SHP77 (cell line): ENCODE measurements at places on chromosomes 4 and X.

DNA sequence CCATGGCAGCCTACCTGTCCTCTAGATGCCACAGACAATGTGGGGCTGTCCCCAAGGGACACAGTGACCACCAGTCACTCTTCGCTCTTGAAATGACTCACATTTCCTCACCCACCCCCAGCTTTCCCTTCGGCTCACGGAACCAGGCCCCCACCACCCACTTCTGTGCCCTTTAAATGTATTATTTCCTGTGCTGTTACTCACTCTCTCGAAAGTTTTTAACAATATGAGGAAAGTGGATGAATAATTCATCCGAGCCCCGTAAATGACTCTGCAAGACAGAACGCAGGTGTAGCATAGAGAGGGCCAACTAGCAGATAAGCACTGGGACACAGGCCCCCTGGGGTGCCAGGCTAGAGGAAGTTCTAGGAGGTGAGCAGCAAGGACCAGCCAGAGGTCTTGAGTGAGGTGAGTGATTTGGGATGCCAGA lies 179.5 kb upstream of the TBL1X start:
- DNase-seq, result no peak

DNA sequence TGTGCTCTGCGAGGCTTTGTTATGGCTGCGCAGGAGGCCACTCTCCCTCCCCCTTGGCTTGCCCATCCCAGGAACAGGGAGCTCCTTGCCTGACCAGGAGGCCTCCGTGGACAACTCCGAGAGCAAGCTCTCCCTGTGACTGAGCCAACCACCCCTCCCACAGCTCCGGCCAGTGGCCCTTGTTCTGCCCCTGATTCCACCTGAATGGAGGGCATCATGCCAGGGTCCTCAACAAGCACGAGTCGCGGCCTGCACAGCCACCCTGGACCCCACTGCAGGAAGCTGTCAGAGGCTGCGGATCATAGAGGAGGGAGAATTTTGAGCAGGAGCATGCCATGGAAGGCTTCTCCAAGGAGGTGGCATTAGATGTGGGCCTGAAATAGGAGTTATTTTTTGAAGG lies 44.8 kb upstream of the GRPEL1 start:
- no peak for DNase-seq

DNA sequence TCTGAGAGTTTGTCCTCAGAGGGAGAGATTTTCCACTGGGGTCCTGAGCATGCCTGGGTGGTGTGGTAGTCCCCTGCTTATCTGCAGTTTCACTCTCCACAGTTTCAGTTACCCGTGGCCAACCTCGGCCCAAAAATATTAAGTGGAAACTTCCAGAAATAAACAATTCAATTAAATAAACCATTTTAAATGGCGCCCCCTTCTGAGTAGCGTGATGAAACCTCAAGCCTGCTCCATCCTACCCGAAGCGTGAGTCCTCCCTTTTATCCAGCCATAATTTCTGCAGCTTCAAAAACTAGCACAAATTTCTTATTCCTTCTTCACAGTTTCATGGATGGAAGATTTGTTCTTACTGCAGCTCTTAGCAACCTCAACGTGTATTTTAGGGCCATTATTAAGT lies 26.7 kb downstream of the PNMA6E start:
- DNase-seq, result no peak

GRCh38 chrX:7815166-7815805 lies 27.7 kb upstream of the VCX start:
- no peak for DNase-seq

- no peak for DNase-seq
Observed at GRCh38 chrX:151714362-151714761, 1.5 kb upstream of the FATE1 start.

DNA sequence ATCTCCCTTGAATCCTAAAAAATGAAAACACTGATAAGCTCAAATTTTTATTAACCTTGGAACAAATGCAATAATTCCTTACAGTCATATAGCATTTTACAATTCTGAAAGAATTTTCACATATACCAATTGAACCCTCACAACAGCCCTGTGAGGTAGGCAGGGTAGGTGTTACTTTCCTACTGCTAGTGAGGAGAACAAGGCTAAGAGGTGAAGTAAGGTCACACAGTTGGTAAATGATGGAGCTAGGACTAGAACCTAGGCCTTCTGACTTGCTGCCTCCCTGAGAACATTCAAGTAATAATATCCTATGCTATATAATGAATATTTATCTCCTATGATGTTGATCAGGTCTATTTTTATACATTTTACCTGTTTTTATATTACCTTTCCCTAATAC lies 9.7 kb downstream of the TAF9B start:
- no peak for DNase-seq

DNA sequence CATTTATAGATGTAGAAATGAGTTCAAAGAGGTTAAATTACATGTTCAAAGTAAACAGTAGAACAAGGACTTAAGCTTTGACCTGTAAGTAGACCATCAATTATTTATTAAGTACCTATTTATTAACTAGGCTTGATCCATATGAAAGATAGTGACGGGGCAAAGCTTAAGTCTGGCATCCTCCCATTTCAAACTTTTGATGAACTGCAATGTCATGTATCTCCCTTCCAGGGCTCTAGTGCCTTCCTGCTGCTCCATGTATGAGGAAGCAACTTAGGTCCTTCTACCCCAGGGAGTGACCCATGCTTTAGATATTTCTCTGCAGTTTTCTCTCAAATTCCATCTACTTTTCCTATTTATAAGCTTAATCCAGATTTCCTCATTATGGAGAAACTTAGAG lies 31.9 kb upstream of the ANTXR2 start:
- no peak for DNase-seq

GRCh38 chrX:37871626-37872302 lies 24.4 kb upstream of the DYNLT3 start:
- no peak for DNase-seq

DNA sequence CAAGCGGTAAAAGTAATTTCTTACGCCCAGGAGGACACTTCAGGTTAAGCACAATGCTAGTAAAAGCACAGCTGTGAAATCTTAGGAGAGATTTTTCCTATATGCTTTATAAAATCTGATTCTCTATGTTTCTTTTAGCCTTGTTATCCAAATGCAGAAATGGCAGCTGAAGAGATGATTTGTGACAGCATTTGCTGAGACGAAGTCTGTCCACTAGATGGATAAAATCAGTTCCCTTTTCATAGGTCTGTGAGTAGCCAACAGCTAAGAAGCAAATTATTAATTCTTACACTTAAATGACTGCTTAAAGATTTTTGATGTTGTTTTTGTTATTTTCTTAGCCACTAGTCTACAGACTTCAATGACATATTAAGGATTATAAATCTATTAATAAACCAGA lies 5.3 kb downstream of the GPM6A start:
- DNase-seq, result no peak

DNA sequence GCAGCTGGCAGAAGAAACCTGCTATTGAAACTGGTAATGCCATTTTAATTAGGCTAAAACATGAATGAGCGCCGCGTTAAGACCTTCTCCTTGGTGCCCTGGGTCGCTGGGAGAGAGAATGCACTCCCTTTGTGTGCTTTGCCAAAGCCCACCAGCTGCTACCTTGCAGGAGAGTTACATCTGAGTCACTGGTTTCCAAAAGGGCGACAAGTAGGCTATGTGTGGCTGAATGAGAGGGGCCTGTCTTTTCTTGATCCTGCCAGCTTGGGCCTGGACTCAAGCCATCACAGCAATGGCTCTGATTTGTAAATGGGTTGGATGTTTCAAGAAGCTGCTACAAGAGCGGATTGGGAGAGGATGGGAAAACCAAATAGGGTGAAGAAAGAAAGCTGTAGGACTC lies 81.5 kb downstream of the NHS start:
- DNase-seq, result no peak

- DNase-seq, result no peak
Observed at GRCh38 chr4:121733942-121734341, 31.0 kb downstream of the SMIM43 start.

- no peak for DNase-seq
Observed at GRCh38 chr4:153159728-153160221, 44.5 kb upstream of the TRIM2 start.

DNA sequence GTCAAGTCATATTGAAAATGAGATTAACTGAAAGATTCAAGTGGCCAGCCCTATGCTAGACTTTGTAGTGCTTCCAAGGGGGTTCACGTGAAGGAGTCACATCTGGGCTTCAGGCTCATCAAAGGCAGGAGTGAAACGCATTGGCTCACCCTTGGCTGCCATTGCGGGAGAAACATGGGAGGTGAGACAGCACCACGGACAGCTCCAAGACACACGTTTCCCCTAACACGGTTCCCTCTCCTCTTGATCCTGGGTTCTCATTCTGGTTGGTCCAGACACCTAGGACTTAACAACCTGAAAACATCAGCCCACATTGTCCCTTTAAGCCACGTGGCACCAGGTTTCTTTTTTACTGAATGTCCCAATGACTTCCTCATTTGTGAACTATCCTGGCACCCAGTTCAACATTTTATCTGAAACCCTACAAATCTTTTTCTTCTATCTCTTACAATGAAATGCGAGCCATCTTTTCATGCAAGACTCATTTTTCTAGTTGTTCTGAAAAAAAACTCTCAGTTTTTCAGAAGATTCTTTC lies 279.0 kb upstream of the VCX3A start:
- no peak for DNase-seq

- no peak for DNase-seq
Observed at GRCh38 chr4:97105347-97106099, 1037.8 kb downstream of the STPG2 start.

DNA sequence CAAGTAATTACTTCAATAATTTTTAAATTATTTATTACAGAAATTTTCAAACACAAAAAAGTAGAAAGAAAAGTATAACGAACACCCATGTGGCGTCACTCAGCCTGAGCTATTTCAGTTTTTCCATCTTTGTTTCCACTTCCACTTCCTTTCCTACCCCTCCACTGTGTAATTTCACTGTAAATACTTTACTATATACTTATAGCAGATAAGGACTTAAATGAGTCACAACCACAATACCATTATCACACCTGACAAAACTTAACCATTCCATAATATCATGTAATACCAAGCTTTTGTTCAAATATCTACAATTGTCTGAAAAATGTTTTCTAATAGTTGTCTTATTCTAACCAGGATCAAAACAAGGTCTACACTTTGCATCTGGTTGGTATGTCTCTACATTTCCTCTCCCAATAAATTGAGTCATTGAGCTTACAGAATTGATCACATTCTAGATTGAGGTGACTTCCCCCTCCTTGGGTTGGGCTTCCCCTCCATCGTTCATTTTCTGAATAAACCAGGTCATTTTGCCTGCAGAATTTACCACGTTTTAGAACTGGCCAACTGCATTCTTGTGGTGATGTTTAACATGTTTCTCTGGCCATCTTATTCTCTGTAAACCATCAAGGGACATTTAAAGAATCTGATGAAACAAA lies 48.7 kb downstream of the ATP10D start:
- DNase-seq, result no peak

DNA sequence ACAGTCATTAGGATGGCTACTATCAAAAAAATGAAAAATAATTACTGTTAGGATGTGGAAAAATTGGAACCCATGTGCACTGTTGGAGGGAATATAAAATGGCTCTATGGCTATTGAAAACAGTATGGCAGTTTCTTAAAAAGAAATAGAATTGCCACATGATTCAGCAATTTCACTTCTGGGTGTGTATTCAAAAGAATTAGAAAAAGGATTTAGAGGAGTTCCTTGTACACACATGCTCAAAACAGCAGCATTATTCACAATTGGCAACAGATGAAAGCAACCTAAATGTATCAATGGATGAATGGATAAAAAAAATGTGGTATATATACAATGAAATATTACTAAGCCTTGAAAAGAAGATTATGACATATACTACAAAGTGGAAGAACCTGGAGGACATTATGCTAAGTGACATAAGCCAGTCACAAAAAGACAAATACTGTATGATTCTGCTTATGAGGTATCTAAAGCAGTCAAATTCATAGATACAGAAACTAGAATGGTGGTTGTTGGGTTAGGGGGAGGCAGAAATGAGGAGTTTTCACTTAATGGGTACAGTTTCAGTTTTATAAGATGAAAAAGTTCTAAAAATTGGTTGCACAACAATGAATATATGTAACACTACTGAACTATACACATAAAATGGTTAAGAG lies 123.2 kb downstream of the ELOVL6 start:
- no peak for DNase-seq

DNA sequence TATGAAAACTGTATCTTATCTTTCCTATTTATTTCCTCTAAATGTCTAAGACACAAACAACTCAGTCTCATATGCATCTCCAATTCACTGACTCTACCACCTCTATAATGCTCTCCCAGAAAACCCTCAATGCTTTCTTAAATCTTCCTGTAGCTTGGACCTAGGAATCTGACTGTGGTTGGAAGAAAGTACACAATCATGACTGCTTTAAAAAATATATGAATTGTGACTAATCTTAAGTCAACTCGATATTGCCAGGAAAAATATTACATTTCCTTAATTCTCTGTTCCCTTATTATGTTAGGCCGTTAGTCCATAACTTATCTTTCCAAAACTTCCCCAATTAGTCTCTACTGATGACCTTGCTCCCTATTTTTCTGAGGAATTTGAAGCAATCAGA lies 87.0 kb downstream of the SPCS3 start:
- no peak for DNase-seq

DNA sequence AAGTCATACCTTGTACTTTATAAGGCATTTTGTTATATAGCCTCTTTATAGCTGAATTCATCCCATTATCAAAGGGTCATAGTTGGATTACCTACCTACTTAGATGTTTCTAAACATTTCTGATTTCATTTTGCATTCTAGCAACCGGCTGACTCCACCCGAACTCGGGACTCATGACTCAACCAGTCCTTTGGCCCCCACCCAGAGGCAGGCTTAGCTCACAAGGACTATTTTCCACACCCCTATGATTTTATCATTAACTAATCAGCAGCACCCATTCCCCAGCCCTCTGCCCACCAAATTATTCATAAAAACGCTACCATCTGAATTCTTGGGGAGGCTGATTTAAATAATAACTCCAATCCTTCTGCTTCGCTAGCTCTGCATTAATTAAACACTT lies 79.9 kb upstream of the EGFL6 start:
- DNase-seq, result no peak
